ENCODE measurements at places on chromosomes 16 and 17. TPM values are rescaled to one million over a fixed set of nuclear protein-coding genes. Genes with fewer than 3 reads are reported as not detected.

- no peak for DNase-seq
Measured at GRCh38 chr16:4463522-4464163, 10.8 kb downstream of the NMRAL1 start.

DNA sequence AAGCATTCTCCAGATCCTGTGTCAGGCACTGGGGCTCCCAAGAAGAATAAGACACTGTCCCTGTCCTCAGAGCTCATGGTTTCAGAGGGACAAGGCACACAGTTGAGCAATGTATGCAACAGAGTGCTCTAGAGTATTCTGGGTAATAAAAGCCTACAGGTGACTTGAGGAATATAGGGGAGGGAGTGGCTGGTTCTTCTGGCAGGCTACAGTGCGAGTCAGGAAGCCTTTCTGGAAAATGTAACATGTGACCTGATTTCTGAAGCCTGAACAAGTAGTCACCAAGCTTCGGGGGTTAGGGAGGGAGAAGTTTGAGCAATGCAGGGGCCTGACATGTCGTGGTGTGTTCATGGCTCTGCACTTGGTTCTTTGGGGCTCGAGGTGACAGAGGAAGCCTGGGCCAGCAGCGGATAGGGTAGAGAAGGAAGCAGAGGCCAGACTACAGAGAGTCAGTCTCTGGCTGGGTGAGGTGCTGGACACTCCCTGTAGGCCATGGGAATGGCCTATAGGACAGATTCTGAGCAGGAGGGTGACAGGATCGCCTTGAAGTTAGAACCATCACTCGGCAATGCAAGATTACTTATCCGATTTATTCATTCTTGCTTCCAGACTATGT is 16.0 kb upstream of the LRRC75A start:
- DNase-seq, result no peak

DNA sequence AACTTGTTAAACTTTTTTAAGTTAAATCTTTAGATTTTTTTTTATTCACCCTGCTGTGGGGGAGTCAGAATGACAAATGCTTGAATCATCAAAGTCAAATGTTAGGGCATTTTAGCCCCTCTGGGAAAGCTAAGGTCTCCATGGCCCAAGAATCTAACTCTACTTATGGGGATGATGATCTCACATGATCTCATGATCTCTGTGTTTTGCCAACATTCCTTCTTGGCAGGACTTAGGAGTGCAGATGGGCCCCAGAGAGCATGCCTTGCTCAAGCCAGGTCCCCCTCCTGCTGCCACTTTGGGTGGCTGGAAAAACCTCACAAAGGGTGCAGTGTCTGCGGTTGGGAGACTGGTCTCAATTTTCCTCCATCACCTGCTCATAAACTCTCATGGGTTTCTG is 108.6 kb downstream of the PRKCB start:
- DNase-seq, result no peak

DNA sequence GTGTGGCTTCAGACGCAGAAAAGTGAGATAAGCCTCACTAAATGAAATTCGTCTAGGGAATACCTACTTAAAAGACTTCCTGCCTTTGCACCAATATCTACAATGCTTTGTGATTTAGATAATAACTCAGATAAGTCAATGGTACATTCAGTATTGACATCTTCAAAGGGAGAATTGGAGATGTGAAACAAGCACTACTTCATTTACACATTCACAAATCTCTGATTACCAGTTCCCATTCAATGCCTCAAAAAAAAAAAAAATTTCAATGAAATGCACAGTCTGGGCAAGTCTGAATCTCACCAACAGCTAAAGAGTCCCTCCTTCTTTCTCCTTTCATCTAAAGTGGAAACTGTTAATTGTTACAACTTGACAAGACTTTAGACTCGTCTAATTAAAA is 3.7 kb downstream of the PHF12 start:
- DNase-seq, result no peak

DNA sequence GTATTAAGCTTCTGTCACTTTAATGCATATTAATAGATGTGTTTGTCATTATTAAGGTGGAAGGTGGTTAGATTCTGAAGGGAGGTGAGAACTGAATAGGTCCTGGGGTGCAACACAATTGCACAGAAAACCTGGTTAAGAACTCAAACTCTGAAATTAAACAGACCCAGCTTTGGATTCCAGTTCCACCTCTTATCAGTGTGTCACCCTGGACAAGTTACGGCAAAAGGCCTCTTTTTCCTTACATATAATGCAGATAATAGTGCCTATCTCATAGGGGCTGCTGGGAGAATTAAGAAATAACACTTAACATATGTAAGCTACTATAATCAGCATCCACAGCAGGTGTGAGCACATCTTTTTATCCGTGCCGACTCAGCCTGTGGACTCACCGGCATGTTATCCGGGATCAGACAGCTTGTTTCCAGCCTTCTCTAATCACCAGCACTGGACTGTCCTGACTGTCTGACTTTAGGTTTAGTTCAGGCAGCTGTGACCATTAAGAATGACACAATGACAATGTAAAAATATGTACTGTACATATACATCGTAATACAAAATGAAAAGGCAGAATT is 31.4 kb downstream of the TEX2 start:
- no peak for DNase-seq

GRCh38 chr16:27774779-27775178 is 224.8 kb downstream of the KATNIP start:
- DNase-seq, result no peak

CARD14 gene
- polyA plus RNA-seq, result 0.56 TPM

CDH15 gene
- 1.7 TPM for polyA plus RNA-seq

GSDMA gene
- polyA plus RNA-seq, result 0.49 TPM

MYH2 gene
- not detected for polyA plus RNA-seq

IL17C gene
- polyA plus RNA-seq, result 0.09 TPM
